CD4-positive, alpha-beta T cell treated with Interleukin-10 for 1 hour (primary cell): ENCODE measurements at places on chromosomes 2 and 18.

GRCh38 chr2:25323042-25323514, 18.6 kb downstream of the DNMT3A start:
- peak; percentile 81 for DNase-seq

DNA sequence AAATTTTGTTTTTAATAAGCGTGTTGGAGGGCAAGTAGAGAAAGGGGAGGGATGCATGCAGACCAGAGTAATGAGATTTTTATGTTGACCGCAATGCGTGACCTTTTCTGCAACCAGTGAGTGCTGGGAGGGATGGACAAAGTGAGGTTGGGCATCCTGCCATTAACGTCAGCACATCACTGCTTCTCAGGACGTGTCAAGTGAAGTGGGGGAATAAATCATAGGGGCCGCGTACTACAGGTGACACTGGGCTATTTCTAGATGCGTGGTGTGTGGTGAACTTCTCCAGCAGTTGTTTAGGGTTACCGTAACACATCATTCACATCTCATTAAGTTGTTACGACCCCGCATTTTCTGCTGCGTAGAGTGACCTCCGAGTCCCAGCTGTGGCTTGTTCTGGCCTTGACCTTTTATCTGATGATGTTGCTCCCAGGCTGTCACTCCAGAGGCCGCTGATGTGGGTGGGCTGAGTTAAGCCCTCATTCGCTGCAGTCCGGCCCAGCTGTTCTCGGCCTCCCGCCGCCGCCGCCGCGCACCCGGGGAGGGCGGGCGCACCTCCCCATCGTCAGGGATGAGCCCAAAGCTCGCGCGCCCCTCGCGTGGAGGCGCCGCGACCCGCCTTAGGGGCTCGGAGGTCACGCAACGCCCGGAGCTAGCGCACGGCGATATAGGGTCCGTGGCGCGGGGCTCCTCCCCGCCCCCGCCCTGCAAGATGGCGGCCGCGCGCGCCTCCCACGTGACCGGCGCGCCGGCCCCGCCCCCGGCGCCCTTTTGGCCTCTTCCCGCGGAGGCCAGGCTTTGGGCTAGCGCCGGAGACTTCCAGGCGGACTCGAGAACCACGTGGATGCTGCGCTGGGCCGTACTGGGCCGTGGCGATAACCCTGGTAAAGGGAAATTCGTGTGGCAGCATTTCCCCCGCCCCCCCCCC, 3.5 kb downstream of the ZCCHC2 start:
- peak; percentile 77 for DNase-seq

GRCh38 chr2:235694721-235695601, 201.1 kb downstream of the AGAP1 start:
- DNase-seq = no peak

DNA sequence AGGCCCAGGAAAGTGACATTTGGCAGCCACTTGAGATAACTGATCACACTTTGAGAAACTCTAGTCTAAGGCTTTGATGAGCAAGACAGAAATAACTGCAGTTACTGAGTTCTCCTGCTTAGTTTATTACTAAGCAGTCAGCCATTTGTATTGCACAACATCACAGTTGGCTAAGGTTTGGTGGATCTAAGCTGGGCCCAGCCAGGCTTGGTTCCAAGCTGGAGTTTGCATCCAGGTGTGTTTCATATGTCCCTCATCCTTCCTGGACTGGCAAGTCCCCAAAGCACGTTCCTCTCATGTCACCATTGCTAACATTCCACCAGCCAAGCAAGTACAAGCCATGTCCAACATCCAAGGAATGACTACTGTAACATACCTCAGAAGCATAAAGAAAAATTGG, 71.3 kb upstream of the ZNF532 start:
- DNase-seq = no peak

GRCh38 chr2:233845301-233846060, 8.9 kb downstream of the HJURP start:
- no peak for DNase-seq

DNA sequence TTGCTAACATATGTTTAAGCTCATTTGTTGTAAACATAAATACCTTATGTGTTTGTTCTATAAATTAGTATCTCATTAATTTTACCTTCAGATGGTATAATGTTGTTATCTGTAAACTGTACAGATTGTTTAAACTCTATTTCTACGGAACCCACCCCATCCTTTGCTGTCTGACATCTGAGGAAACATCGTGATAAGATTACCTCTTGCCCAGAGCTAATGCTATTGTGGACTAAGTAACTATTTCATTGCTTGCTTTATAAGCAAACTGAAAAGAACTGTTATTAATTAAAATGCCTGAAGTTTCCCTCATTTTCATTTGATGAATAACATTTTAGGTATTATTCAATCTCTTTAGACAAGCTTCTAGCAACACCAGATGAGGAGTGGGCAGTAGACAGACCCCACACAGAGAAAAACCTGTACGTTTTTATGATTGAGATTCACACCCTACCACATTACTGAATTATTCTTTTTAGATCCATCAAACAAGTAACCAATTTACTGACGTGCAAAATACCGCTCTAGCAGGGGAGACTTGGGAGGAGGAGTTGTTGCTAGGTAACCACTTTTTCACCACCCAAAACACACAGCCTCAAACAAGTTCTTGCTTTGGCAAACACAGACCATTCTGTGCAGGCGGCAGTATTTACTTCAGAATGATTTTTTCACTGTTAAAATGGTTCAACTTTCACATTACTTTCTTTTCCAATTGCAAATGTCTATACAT, 1.9 kb upstream of the SYT4 start:
- no peak for DNase-seq

- DNase-seq = no peak
These were observed 329.6 kb downstream of the OSR1 start for GRCh38 chr2:19028587-19029375.

DNA sequence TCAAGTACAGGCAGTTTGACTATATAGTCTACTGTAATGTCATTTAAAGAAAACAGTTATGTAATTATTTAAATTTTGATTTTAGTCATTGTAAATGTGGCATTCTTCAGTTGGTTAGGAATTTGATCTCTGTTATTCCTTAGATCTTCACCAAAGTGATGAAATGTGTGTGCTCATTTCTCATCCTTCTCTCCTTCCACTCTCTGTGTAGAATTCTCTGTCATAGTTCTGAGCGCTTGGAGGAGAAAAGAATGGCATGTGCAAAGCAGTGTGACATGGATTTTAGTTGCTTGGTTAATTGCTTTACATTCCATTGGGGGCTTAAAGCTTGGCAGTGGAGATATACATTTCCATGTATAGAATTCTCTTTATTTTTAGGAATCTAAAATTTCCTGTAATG, 14.8 kb downstream of the PIK3C3 start:
- no peak for DNase-seq

GRCh38 chr2:1586923-1587840, 157.1 kb downstream of the PXDN start:
- DNase-seq = no peak

DNA sequence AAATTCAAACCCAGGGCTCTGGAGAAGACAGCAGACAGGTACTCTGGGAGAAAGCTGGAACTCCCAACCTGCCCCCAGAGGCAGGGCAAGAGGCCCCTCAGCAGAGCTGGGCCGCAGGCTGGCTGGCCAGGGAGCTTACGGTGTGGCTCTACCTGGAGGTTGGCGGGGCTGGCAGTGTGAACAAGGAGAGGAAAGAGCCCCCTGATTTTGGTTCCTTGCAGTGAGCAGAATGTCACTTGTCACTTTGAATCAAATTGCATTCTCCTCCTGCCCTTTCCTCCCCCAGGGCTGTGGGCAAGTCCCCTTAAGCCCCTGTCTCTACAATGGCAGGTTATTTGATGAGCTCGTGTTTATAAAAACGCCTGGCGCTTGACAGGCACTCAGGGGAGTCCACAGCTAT, 32.6 kb downstream of the MYO7B start:
- DNase-seq = no peak

- no peak for DNase-seq
These were observed 148.6 kb downstream of the KLHL14 start for GRCh38 chr18:32624182-32624723.

DNA sequence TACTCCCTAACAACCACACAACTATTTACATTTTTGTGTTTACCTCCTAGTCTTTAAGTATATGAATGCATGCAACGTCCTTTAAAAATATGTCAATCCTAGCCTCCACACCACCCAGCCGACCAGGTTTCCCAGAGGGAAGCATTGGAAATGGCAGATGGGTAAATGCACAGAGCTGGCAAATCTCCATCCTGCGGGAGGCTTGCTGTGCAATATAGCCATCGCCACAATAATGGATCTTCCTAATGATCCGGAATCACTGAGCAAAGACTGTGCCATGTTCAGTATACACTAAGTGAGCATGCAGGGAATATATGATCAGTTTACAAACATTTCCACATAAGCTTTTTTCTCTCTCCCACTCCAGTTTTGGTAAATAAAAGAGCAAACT, 131.8 kb downstream of the NEDD4L start:
- no peak for DNase-seq

DNA sequence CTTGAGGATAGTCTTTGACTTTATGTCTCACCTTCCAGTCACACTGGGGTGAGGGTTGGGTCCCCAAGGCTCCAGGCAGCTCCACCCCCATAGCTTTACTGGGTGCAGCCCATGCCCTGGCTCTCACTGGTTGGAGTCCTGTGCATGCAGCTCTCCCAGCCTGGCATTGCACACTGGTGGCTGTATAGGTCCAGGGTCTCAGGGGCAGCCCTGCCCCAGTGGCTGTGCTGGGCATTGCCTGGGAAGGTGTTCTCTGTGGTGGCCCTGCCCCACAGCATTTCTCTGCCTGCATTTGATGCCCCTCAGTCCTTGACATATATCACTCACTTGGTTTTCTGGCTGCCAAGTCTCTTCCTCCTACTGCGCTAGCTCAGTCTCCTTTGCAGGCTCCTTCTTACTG, 21.2 kb downstream of the MPHOSPH10 start:
- no peak for DNase-seq

- no peak for DNase-seq
These were observed 696.7 kb upstream of the SOX11 start for GRCh38 chr2:4995466-4995865.

GRCh38 chr18:59988098-59988706, 88.4 kb downstream of the PMAIP1 start:
- peak; percentile 56 for DNase-seq

DNA sequence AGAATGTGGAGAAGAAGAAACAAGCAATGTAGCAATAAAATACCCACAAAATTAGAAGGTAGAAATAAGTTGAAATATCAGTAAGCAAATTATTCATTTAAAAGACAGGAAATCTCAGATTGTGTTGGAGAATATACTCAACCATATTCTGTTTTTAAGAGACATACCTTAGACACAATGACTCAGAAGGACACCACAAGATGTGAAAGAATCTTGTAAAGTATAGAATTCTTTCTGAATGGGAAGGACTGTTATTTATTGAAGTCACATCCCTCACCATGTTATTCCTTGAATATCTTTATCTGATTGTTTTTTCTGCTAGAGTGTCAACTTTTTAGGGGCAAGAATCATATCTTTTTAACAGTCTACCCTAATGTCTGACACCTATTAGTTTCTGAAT, 50.4 kb downstream of the CTAGE1 start:
- no peak for DNase-seq

DNA sequence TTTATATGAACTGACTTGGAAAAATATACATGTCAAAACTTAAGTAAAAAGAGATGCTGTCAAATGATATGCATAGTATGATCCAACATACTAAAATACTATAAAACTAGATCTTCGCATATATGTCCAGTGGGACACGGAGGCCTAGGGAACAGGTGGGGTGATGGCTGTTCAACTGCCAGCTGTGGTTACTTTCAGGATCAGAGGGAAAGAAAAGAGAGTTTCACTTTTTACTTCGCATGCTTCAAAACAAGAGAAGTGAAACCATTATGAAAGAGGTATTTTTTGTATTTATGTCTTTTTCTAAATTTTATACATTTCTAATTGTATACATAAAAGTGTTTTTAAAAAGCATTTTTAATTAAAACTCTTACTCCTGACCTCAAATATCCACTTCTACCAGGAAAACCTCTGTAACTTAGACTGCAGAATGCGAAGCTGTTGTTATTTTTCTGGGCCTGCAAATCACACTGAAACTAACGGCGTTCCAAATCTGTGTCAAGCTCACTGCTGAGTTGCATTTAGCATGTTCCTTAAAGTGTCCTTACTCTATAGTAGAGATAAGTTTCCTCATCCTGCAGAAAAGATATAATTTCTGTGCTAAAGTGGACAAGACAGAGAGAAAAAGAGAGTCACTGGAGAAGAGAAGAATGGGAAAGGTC, 97.8 kb upstream of the SLC35G4 start:
- no peak for DNase-seq

DNA sequence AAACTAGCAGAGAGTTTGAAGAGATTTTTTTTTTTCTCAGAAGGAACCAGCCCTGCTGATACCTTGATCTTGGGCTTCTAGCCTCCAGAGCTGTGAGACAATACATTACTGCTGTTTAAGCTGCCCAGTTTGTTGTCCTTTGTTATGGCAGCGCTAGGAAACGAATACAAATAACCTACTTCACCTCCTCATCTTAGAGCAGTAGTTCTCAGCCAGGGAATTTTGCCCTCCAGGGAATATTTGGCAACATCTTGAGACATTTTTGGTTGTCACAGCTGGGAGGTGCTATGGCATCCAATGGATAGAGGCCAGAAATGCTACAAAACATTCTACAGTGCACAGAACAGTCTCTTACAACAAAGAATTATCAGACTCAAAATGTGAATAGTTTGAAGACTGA, 43.9 kb upstream of the BCL11A start:
- DNase-seq = no peak

DNA sequence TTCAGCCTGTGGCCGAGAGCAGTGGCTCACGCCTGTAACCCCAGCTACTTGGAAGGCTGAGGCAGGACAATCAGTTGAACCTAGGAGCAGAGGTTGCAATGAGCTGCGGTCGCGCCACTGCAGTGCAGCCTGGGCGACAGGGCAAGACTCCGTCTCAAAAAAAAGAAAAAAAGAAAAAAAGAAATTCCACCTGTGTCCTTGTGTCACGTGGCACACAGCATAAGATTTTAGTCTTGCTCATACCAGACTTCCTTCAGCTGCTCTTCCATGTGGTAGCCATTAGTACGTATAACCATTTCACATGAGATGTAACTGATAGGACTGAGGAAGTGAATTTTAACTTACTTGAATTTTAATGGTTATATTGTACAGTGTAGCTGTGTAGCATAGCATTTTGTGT, 4.0 kb downstream of the NOP58 start:
- DNase-seq = peak; percentile 44

DNA sequence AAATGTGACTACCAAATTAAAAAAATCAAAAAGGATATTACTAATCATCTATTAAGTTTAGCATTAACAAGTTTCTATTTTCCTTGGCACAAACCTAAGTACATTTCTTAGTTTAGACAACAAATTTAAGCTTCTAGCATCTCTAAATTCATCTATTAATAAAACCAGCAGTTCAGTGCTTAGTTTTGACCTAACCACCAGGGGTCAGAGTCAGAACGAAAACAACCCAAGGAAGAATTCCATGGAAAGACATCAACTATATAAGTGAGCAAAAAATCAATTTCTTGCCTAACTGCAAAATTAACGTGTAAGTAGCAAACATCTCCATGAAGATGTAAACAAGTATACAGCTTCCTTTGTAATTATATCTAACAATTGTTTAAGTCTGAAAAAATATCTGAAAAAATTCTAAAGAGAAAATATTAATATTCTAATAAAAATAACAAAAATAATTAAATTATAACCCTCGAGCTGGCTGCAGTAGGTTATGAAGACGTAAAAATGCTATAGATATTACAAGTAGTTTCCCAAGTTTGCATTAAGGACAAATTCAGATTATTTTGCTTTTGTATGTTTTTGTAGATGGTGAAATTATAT, 83.7 kb downstream of the CERKL start:
- DNase-seq = peak; percentile 3
